ENCODE measurements at places on chromosomes 13 and 19.

- no peak for DNase-seq
Measured at GRCh38 chr13:98515818-98516465, 61.0 kb downstream of the STK24 start.

- DNase-seq, result no peak
Measured at GRCh38 chr13:27751953-27752532, 40.2 kb upstream of the GSX1 start.

DNA sequence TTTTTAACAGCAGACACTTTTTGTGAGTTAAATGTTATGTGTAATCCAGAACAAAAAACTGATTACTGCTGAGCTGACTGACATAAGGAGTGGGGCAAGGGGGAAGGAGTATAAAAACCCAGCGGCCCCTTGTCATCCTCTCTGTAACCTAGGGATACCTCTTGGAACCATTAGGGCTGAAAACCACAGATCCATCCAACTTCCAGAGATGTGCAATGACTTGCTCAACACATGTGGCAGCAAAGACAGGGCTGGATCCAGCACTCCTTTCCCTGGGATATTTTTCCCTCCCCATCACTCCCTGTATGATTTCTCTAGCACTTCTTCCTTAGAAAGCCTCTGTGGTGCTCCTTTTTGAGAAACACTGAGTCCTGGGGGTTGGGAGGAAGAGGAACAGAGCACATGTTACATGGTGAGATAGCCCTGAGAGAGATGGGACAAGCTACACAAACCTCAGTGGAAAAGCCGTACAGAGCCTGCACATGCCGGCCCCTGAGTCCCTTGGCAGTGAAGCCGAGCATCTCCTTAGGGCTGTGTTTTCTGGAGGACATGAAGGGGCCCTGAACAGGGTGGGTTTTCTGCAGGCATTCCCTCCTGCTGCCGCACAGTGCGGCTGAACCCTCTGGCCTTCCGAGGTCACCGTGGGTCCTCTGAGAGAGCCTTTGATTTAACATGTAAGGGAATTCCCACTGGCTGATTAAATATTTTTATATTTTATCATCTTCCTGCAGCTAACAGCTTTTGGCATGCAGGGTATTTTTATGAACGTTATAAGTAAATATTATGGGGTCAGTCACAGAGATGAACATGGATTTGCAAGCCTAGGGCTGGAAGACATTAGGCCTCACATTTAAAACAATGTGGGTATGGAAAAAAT, 219.9 kb downstream of the COG6 start:
- DNase-seq, result peak; percentile 57

DNA sequence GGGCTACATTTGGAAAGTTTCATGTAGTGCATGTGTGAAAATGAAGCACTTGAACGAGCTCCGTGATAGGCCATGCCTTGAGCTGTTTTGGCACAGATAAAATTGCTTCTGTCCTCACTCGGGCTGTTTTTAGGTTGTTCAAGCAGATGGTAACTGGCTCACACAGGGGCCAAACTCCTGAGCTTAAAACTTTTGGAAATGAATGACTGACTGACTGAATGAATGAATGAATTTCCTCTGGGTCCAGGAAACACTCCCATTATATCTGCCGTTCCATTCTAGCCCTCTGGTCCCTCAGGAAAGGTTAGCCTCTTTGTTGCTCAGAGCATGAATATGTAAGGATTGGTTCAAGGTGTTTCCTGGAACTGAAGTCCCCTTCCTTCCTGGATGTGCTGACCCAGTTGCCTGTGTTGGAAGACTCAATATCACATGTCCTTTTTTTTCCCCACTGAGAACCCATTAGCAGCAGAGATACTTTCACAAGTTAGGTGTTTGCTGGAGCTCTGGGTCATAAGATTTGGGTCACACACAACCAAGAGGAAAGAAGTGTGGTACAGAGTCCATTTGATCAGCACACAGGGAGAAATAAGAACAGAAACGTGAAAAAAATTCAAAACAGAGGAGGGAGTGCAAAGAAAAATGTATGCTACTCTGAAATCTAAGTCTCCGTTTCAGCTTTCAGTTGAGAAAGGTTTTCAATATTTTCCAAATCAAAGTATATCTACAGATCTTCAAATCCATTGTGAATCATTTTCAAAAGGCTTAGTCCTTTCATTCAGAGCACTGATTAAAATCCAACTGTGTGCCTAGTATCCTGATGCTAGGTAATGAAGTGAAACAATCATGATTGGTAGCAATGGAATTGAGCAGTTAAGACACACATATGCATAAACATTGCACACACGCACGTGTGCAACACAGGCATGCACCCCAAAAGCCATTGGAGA, 18.9 kb downstream of the MBNL2 start:
- DNase-seq, result no peak

DNA sequence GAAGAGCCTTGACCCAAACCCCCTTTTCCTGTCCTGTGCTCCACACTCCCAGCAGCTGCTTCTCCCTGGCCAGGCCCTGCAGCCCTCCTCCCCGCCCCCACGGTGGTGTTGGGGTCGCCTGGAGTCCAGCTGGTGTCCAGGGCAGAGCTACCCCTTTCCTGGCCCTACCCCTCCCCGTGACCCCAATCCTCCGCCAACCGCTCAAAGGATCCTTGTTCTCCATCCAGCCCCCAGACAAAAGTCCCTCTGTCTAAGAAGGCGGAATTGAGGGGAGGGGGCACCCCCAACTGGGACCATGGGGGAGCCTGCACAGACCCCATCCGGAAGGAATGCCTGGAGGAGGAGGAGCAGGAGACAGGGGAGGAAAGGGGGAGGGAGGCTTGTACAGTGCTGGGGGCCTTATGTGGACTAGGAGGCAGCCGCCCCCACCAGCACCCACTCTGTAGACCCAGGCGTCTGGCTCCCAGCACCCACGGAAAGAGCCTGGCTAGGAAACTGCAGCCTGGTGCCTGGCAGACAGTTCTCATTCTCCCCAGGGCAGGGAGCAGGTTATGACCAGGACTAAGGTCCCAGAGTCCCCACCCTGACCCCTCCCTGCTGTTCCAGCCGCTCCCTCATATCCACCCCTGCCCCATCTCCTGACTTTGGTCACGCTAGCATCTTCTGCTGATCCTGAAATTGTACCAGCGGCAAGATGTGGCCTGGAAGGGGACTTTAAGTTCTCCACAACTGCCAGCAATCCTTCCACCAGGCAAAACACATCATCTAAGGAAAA, at the start of gene FXYD3:
FXYD3 (plus strand) TSS at position 647 of the 775 bp plus-strand sequence. CDS start 3,554 bp downstream, outside the sequence.
- no peak for DNase-seq

GRCh38 chr19:16627928-16628182, 149 bp downstream of the MED26 start:
- no peak for DNase-seq

- no peak for DNase-seq
Measured at GRCh38 chr19:27885359-27885758, 1327.6 kb downstream of the UQCRFS1 start.

DNA sequence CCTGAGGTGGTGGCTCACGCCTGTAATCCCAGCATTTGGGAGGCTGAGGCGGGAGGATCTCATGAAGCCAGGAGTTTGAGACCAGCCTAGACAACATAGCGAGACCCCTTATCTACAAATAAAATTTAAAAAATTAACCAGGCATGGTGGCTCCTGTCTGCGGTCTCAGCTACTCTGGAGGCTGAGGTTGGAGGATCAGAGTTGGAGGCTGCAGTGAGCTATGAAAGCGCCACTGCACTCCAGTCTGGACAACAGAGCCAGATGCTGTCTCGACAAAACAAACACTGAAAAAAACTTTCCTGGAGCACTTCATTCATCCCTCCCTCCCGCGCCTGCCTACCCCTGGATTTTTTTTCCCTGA, 665 bp upstream of the ATG4D start:
- no peak for DNase-seq

DNA sequence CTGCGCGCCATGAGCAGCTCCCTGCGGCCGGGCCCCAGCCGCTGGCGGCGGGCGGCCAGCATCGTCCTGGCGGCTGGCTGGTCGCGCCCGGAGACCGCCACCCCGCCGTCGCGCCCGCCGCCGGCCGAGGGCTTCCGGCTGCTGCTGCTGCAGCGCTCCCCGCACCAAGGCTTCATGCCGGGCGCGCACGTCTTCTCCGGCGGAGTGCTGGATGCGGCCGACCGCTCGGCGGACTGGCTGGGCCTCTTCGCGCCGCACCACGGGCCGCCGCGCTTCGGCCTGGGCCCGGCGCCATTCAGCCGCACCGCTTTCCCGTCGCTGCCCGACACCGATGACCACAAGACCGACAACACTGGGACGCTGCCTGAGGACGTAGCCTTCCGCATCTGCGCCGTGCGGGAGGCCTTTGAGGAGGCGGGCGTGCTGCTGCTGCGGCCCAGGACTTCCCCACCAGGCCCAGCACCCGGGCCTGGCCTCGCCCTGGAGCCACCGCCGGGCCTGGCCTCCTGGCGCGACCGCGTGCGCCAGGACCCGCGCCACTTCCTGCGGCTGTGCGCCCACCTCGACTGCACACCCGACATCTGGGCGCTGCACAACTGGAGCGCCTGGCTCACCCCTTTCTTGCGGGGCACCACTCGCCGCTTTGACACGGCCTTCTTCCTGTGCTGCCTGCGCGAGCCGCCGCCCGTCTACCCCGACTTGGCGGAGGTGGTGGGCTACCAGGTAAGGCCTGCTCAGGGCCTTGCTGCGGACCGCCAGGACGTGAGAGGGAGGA, 518 bp downstream of the NUDT19 start:
- DNase-seq, result peak; percentile 65

DNA sequence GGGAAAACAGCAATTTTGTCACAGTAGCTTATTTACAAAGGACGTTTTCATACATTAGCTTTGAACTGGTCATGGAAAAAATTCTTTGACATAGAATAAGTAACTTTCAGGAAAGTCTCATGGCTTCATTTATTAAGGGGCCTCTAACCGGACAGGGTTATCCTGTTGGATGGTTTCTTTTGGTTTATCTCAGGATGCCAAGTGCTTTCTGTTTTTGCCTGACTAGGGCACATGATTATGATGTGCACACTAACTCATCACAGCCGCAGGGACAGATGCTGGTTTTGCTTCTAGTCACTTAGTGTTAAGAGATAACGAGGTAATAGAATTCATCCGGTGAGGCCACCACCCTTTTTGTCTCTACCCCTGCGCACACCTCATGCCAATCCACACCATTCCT, 53.0 kb downstream of the TGDS start:
- no peak for DNase-seq

DNA sequence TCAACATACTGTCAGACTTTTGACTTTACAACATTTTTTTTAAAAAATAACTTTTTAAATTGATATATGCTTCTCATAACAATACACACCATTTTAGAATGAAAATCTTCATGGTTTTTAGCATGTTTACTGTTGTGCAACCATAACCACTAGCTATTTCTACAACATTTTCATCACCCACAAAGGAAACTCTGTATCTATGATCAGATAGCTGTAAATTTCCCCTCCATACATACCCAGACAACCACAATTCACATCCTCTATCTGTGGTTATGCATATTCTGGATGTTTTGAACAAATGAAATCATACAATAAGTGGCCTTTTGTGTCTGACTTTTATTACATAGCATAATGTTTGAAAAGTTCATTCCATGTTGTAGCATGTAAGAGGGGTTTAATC, 1666.0 kb downstream of the EFNB2 start:
- DNase-seq, result peak; percentile 64

DNA sequence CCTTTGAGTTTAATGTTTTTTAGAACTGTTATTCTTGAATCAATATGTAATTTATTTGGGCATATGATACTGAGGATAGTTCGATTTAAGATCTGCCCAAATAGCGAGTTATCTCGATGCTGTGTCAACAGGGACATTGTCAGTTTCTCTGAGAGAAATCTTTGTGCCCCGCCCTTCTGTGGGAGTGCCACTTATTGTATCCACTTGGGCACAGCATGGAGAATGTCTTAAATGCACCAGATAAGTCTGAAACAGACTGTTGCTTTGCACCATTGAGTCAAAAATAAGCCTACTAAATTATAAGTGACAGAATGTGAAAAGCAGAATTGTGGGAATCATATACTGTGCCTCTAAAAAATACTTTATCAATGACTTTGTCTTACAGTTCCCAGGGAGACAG, 45.6 kb downstream of the RNASEH2B start:
- DNase-seq, result no peak

DNA sequence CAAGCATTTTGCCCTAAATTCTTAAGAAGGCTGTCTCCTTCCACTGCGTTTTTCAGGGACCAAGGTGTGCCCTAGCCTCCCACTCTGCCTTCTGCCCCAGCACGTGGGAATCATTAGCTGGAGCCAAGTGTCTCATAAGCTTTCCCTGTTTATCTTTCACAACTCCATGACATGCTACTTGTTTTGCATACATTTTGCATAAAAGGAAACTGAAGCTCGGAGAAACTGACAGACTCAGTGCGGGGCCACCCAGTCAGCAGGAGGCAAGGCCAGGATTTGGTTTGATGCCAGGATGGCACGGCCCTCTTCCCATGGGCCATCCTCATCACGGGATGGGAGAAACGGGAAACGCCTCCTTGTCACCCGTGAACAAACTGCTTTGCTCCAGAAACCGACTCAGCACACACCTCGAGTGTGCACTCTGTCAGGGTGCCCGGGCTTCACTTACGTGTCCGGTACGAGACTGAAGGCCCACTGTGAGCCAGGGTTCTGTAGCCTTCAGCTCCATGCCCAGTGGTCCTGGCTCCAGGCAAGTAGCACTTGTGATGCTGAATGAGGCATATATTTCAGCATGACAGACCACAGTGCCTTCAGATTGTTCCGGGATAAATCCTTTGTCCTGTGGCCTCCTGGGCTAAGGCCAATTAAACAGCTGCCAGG, 9.6 kb downstream of the CEBPA start:
- peak; percentile 33 for DNase-seq

DNA sequence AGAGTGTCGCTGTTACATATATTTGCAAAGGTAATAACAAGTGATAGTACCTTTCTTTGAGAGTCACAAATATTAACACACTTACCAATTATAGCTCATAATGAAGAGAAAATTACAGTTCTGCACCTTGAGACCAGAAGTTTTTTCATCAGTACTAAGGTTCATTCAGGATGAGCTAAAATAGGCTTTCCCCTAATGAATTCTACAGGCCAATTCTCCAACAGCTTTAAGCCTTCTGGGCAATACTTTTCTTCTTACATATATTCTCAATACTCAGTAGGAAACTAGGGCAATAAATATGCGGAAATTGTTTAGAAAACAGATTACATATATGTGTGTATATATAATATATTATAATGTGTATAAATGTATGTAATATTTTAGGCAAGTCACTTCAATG, 2672.8 kb upstream of the PCDH20 start:
- DNase-seq, result no peak

- no peak for DNase-seq
Measured at GRCh38 chr13:98222816-98223215, 45.7 kb upstream of the RNF113B start.

GRCh38 chr19:54325194-54325621, 12.2 kb upstream of the LILRA5 start:
- peak; percentile 34 for DNase-seq
